ENCODE measurements at places on chromosomes 1 and 21. TPM values are rescaled to one million over a fixed set of nuclear protein-coding genes. Genes with fewer than 3 reads are reported as not detected.

Gene KCNE2
- total RNA-seq, result not detected

Gene PTCH2
- total RNA-seq, result not detected

Gene C1orf116
- total RNA-seq, result 1.7 TPM

Gene HLX
- 5.0 TPM for total RNA-seq

Gene SOX13
- 3.4 TPM for total RNA-seq
